ENCODE measurements at places on chromosomes 4 and X.

GRCh38 chr4:118076958-118077766 lies 42.9 kb downstream of the NDST3 start:
- DNase-seq, result no peak

DNA sequence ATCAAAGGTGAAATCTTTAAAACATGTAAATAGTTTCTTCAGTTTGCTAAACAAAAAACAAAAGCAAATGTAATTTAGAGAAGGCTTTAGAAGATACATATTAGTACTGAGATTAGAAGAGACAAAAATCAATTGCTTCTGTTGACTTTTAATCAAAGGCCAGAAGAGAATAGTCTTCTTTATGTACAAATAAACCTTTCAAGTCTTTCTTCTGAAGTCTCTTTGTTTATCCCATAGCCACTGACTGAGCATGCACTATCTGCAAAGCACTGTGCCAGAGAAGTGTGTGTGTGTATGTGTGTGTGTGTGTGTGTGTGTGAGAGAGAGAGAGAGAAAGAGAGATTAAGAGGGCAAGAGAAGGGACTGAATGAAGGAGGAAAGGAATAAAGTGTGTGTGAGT lies 198.4 kb downstream of the GLUD2 start:
- DNase-seq, result no peak

- no peak for DNase-seq
These were observed 736.3 kb upstream of the PCDH7 start for GRCh38 chr4:29983890-29984289.

- DNase-seq, result no peak
These were observed 46.9 kb upstream of the STIM2 start for GRCh38 chr4:26813698-26814097.

DNA sequence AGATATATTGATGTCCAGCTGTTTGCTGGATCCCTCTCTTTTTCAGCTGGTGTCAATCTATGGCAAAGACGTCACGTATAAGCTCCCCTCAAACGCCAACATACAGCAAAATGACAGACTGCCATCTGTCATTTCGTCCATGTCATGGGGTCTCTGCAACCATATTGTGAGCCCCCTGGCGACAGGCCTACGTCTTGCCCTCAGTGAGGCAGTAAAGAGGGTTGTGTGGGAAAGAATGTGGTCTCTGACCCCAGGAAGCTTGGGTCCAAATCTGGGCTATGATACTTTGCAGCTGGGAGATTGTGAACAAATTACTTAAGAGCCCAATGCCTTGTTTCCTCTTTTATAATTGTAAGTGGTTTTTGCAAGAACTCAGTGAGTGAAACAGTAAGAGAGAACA lies 7.4 kb downstream of the SUPT20HL2 start:
- DNase-seq, result no peak

DNA sequence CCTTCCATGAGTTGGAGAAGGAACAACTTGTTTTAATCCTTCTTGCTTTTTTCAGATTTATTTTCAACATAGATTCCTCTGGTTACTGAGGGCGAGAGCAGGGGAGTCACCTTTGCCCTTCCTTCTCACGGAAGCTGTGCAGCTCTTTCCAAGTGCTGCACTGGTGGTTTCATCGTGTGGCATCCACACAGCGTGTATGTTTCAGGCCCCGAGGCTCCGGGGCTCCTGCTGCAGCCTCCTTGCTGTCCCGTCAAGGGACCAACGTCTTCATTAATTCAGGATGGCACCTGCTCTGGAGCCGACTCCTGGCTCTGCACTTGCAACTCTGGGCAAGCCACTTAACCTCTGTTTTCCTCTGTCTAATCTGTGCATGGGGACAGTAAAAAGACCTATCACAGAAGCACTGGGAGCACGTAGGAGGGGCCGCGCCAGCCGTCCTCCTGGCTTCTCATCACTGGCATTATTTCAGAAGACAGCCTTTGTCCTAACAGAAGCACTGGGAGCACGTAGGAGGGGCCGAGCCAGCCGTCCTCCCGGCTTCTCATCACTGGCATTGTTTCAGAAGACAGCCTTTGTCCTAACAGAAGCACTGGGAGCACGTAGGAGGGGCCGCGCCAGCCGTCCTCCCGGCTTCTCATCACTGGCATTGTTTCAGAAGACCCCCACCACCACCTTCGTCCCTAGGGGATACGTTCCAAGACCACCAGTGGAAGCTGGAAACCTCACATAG lies 117.8 kb upstream of the NKX1-1 start:
- no peak for DNase-seq

- DNase-seq, result no peak
These were observed 1028.4 kb upstream of the INTU start for GRCh38 chr4:126604268-126604867.

DNA sequence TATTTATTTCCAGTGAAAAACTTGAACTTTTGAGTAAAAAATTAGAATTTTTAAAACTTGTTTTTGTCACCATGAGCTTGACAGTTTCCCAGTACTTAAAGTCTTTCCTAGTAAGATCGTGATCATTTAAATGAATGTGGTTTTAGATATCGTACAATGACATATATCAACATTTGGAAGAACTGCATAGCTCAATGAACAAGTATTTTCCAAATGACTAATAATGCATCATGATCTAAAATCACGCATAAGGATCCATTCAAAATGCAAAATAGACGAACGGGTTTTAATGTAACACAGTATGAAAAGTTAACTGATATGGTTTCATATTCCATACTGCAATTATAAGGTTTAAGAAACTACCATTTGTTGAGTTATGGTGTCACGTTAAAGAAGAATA lies 4.1 kb upstream of the NDNF start:
- no peak for DNase-seq

DNA sequence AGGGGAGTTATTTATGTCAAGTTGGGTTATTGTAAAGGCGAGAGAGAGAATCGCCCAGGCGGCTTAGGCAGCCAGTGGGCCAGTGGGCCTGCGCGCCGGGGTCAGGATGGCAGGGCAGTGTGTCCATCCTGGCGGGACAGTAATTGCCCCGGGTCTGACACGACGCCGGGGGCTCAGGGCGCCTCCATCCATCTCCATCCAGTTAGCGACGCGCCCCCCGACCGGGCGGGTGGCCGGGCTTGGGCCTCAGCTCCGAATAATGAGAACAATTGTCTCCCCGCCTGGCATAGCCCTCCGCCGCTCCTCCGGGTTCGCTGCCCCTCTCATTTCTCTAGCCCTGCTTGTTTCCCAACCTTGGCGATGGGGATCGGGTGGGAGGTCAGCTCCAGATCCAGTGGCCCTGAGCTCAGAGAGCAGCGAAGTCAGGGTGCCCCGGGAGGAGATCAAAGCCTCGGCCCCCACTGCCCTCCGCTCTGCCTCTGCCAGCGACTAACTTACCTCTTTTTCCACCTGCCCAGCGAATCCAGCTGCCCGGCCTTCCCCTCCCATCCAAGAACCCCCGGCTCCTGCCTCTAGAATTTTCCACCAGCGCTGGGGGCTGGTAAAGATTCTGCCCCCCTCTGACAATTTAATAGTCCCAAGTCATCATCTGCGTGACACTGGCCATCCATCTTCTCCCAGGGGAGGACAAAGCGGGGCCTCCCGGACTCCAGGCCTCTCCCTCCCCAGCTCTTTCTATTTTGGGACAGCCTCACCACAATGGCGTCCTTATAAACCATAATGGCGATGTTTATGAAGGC lies 56.9 kb upstream of the TMEM33 start:
- no peak for DNase-seq

DNA sequence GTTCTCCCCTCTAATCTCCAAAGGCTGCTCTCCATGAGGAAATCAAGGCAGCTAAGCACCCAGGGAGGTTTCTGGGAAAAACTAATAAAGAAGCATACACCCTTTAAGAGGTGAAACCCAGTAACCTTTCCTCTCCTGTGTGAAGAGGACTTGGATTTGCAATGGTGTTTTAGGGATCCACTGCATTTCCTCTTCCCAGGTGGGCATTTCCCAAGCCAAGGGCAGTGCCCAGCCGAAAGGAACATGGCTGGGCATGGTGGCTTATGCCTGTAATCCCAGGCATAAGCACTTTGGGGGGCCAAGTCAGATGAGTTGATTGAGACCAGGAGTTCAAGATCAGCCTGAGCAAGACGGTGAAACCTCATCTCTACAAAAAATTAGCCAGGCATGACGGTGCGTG lies 5.4 kb upstream of the ZNF185 start:
- no peak for DNase-seq

GRCh38 chr4:40232610-40233009 lies 35.8 kb downstream of the RHOH start:
- DNase-seq, result no peak

- DNase-seq, result peak; percentile 90
These were observed at the start of gene EBP for GRCh38 chrX:48521353-48522243. EBP (plus strand) TSS chrX:48521808; CDS start chrX:48523772, 1,964 bp downstream.

- DNase-seq, result no peak
These were observed 89.8 kb upstream of the TNIP3 start for GRCh38 chr4:121253961-121254360.

DNA sequence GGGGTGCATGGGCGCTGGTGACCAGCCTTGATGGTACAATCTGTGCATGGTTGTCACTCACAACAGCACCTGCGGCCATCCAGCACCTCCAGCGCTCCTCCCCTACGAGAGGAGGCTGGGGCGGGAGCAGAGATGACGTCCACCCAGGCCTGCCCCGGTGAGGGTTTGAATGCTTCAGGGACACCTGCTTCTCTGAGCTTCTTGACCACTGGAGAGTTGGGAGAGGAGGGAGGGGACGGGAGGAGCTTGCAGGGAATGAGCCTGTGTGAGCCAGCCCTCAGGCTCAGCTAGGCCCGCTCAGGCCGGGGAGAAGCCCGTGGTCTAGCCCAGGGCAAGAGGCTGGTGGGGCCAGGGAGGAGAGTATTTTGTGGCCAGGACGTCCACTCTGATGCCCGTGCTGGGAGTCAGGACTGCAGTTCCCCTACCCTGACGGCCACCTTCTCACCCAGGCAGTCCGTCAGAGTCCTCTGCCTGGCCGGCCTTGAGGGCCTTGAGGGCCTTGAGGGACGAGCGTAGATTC lies 59.2 kb downstream of the CPZ start:
- DNase-seq, result no peak

DNA sequence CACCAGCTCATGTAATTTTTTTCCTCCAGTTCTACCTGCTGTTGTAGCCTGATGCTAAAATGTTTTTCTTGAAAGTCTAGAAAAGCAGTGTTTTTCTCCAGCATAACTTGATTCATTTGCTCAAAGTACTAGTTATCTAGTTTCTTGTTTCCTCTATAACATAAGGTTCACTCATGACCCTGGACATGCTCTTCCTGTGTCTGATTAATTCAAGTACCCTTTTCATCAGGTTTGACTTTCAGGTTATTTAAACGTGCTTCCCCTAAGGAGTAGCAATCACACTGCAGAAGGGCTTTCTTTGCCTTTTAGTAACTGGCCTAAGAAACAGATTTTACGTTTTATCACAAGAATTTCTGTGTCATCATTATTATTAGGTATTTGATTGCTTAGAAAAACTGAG lies 66.8 kb upstream of the EGFL6 start:
- no peak for DNase-seq

- no peak for DNase-seq
These were observed 109.2 kb downstream of the ARHGAP10 start for GRCh38 chr4:147840838-147841738.

- no peak for DNase-seq
These were observed 38.7 kb downstream of the NLGN3 start for GRCh38 chrX:71183341-71183740.

DNA sequence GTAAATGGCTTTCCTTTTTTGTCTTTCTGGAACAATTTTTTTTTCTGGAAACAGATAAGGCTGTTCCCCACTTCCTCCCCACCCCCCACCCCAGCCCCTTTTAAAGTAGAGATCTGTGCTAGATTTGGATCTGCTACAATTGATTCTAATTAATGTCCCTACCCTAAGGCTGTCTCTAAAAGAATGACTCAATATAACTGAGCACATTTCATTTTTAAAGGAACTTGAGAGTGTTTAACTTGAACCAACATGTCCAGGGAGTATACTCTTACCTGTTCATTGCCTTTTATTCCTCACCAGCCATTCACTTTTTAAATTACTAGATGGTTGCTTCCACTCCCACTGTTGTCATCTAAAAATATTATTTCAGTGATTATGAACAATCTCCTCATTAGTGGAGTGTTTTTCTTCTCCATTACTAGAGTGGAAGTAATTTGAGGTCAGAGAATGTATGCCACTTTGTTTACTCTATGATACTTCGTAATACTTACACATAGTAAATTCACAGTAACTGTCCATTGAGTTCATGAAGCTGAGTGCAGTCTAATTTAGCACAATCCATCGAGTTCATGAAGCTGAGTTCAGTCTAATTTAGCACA lies 14.1 kb upstream of the CNOT6L start:
- no peak for DNase-seq

GRCh38 chr4:168374772-168375523 lies 56.4 kb upstream of the DDX60 start:
- DNase-seq, result no peak

DNA sequence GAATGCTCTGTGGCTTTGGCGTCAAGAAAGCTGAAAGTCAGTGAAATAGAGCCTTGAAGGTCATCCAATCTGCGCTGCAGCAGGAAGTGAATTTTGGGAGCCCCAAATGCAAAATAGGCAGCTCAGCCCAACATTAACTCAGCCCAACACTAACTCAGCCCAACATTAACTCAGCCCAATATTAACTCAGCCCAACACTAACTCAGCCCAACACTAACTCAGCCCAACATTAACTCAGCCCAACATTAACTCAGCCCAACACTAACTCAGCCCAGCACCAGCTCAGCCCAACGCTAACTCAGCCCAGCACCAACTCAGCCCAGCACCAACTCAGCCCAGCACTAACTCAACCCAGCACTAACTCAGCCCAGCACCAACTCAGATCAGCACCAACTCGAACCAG lies 71.5 kb downstream of the SORBS2 start:
- DNase-seq, result no peak

DNA sequence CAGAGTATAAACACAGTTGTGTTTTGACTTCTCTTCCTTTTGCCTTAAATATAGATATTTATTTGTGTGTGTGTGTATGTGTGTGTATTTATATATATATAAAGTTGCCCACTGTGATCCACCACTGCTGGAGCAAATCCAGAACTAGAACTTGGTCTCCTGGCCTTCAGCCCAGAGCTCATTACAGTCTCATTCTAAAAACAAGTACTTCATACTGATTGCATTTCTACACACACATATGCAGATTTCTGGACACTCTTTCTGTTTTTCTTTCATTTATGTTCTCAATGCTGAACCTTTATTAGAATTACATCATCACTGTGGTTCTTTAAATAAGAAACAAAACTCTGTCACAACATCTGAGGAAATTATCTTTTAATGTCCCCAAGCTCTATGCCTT lies 381 bp downstream of the TXK start:
- no peak for DNase-seq

GRCh38 chrX:153649178-153649914 lies 2.3 kb downstream of the DUSP9 start:
- peak; percentile 32 for DNase-seq

DNA sequence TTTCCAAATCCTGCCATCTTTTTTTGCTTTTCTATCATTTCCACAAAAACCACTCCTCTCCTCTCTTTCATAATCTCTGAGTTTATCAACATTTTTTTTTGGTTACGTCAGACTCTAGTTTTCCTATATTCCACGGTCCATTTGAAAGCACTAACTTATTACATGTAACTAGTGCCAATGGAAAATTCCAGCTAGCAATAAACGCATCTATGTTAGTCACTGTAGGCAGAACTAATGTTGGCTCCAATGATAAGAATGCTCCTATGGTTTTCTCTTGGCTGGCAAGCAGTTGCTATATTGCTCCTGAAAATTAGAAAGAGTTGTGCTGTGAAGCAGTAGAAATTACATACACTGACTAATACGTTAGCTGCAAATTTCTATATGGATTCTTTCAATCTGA lies 634.6 kb upstream of the FTHL17 start:
- no peak for DNase-seq

All from NCI-H187 (cell line).